ENCODE measurements at places on chromosomes 6 and 20. TPM values are rescaled to one million over a fixed set of nuclear protein-coding genes. Genes with fewer than 3 reads are reported as not detected.

The PRDM1 gene
- 0.70 TPM for polyA plus RNA-seq

GRCh38 chr6:18920701-18921100 is 533.6 kb downstream of the RNF144B start:
- no peak overlapping the region for H3K4me3 ChIP-seq
- H3K36me3 ChIP-seq = no peaks in the 10 kb centered on the region
- H3K27ac ChIP-seq = no peak overlapping the region
- H3K4me1 ChIP-seq = no peaks in the 10 kb centered on the region
- no peak for DNase-seq

DNA sequence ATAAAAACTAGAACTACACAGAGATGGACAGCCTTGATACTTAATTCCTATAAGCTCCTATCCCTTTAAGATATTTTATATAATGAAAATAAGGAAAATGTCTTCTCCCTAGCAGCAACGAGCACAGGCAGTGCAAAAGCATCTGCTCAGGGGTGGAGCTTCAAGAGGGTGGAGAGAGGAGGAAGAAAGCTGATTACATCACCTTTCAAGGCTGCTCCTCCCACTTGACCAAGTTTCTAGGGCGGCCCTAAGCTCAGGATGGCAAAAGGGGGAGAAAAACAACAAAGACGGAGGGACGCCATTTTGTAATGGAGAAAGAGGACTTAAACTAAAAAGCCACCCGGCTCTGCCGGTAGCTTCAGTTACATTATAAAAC is 2.2 kb downstream of the PPP1R10 start:
- peaks cover 30% of the 10 kb centered on the region for H3K36me3 ChIP-seq
- peaks cover 37% of the 10 kb centered on the region for H3K4me1 ChIP-seq
- no peaks in the 10 kb centered on the region for H3K27me3 ChIP-seq
- H3K4me3 ChIP-seq = peak overlapping the region; percentile 100
- peak; percentile 89 for DNase-seq

The ARMC2 gene
- polyA plus RNA-seq = 4.7 TPM

The FRK gene
- polyA plus RNA-seq = not detected

GRCh38 chr20:1467355-1468116 is 887 bp upstream of the NSFL1C start:
- no peaks in the 10 kb centered on the region for H3K27me3 ChIP-seq
- H3K36me3 ChIP-seq = no peaks in the 10 kb centered on the region
- peaks cover 63% of the 10 kb centered on the region for H3K4me1 ChIP-seq

The TBXT gene
- polyA plus RNA-seq = not detected

DNA sequence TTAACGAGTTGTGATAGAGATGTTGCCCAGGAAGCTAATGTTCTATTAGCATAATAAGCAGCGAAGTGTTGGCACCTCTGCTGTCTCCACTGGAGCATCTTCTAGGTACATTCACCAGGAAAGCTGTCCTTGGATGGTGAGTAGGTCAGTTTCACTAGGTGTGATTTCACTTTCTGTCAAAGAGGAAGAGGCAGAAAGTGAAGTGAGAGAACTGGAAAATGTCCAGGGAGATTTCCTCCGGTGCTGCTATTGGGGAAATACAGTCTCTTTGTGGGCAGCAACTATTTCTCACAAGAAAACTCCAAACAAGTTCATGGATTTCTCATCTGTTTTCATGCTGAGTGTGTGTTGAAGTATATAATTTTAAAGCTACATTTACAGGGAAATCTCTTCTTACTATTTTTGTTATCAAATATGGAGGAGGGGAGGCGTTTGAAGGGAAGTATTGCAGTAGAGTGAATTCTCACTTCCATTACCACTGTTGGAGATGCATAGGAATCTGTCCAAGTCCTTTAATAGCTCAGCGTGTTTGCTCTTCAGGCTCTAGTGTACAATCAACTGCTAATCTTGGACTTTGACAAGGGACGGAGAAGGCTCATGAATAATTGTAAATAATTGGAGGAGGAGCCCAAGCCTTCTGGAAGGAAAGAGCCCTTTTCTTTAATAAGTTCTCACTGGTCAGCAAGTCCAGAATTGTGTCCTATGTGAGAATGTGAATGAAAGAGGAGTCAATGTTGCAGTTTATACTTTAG is 16.1 kb upstream of the TSBP1 start:
- H3K36me3 ChIP-seq = no peaks in the 10 kb centered on the region
- no peak for DNase-seq
- H3K4me1 ChIP-seq = peaks cover 11% of the 10 kb centered on the region
- H3K27me3 ChIP-seq = peaks cover 7% of the 10 kb centered on the region
- no peak overlapping the region for H3K4me3 ChIP-seq

GRCh38 chr6:16003197-16003491 is 125.7 kb upstream of the MYLIP start:
- H3K4me1 ChIP-seq = peaks cover 7% of the 10 kb centered on the region
- no peaks in the 10 kb centered on the region for H3K36me3 ChIP-seq
- no peak overlapping the region for H3K4me3 ChIP-seq

DNA sequence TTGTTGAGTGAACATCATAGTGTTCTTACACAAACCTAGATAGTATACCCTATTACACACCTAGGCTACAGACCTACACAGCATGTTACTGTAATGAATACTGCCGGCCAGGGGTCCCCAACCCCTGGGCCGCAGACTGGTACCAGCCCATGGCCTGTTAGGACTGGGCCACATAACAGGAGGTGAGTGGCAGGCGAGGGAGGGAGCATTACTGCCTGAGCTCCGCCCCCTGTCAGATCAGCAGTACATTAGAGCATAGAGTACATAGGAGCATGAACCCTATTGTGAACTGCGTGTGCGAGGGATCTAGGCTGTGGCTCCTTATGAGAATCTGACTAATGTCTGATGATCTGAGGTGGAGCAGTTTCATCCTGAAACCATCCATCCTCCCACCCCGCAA is 126.3 kb downstream of the PRND start:
- H3K27me3 ChIP-seq = no peaks in the 10 kb centered on the region
- H3K4me3 ChIP-seq = no peak overlapping the region
- H3K36me3 ChIP-seq = no peaks in the 10 kb centered on the region
- no peak overlapping the region for H3K27ac ChIP-seq
- peaks cover 8% of the 10 kb centered on the region for H3K4me1 ChIP-seq
- no peak for DNase-seq

The COL10A1 gene
- polyA plus RNA-seq = not detected

The RSPH9 gene
- polyA plus RNA-seq = 0.96 TPM

DNA sequence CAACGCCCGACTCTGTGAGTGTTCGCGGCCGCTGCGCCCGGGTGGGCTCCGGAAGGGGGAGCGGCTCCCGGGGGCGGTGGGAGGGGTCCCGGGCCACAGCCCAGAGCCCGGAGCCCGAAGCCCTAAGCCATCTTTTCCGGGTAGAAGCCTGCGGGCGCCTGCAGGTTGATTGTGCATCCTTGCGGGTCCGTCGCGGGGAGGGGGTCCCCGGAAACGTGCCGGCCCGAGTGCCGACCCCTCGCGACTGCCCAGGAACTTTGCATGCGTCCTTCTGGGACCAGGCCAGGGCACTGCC is 413 bp downstream of the PTPRA start:
- H3K4me1 ChIP-seq = peaks cover 42% of the 10 kb centered on the region
- no peaks in the 10 kb centered on the region for H3K36me3 ChIP-seq
- H3K4me3 ChIP-seq = peak overlapping the region; percentile 91
- peak overlapping the region; percentile 78 for H3K27ac ChIP-seq

DNA sequence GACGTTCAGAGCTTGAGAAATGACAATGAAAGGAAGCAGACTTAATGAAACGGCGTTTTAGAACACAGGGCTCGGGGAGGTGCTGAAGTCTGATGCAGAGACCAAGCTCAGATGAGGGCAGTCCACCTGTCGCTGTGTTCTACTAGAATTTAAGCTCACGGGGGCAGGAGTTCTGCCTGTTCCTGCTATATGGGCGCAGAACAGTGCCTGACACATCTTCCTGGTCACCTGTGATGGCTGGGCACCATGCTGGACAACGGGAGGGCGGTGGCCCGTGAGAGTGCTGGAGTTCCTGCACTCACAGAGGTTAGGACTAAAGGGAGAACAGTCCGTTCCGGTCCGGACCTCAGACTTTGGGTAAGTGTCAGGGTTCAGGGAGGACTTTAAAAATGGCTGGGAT is 130.6 kb downstream of the ERMARD start:
- H3K4me3 ChIP-seq = no peak overlapping the region
- H3K27ac ChIP-seq = no peak overlapping the region
- H3K36me3 ChIP-seq = no peaks in the 10 kb centered on the region
- no peak for DNase-seq

DNA sequence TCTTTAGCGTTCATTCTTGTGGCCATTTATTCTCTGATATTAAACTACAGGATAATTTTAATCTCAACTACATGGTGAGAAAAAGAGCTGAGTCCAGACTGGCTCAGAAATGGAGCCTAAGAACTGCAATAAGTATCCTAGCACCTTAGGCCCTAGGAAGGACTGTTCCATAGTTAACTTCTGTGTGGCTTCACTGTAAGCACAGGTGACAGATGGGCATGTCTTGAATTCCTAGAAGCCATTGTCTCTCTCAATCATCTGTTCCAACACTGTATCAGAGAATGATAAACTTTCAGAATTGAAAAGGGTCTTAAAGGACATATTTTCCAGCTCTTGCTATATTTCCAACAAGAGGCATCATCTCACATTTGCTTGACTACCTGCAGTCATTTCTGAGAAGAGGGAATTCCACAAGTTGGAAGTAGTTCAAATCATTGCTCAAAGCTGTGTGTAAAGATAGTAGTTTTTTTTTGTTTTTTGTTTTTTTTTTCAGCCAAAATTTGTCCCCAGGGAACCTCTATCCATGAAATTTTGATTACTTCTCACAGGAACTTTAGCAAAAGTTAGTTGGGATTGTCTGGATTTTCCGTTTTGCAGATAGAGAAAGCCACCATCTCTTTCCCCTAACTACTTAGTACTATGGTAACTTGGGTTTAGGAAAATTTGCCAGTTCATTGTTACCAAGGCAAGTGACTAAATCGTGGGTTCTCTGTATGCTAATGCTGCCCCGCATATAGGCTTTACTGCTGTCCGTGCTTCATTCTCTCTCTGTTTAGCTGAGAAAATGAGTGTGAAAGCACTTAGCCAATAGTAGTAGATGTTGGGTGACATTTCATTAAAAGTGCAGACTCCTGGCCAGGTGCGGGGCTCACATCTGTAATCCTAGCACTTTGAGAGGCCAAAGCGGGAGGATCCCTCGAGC is 47.2 kb downstream of the KCNS1 start:
- H3K27me3 ChIP-seq = no peaks in the 10 kb centered on the region
- H3K36me3 ChIP-seq = peaks cover 16% of the 10 kb centered on the region
- H3K27ac ChIP-seq = peak overlapping the region; percentile 98
- no peak overlapping the region for H3K4me3 ChIP-seq
- DNase-seq = no peak

- H3K27ac ChIP-seq = peak overlapping the region; percentile 8
- peaks cover 25% of the 10 kb centered on the region for H3K36me3 ChIP-seq
These were observed 31.7 kb upstream of the GNRH2 start for GRCh38 chr20:3011752-3012151.
